Activated T-helper 17 cell treated with anti-CD3 and anti-CD28 coated beads, Interleukin-2, amount 50 U/mL, for 72 hours (primary cell): ENCODE measurements at places on chromosomes 2 and 18. TPM values are rescaled to one million over a fixed set of nuclear protein-coding genes. Genes with fewer than 3 reads are reported as not detected.
A peak's percentile ranks its signal among the peaks of the same experiment; 100 is the strongest.

DNA sequence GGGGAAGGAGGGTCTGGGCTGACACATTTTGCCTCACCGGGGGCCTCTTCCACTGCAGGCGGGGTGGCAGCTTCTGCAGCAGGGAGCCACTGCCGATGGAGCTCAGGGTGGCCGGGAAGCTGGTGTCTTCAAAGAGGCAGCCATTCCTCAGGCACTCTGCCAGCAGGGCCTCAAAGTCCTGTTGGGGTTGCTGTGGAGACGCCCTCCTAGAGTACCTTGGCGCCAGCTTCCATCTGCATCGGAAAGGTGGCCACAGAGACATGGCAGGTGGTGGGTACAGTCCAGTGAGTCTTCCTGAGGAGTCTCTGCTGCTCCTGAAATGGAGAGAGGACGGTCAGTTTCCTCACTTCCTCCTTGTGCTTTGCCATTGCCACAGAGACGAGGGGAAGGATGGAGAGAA is 12.1 kb downstream of the CAPN14 start:
- ATAC-seq = no peak

DNA sequence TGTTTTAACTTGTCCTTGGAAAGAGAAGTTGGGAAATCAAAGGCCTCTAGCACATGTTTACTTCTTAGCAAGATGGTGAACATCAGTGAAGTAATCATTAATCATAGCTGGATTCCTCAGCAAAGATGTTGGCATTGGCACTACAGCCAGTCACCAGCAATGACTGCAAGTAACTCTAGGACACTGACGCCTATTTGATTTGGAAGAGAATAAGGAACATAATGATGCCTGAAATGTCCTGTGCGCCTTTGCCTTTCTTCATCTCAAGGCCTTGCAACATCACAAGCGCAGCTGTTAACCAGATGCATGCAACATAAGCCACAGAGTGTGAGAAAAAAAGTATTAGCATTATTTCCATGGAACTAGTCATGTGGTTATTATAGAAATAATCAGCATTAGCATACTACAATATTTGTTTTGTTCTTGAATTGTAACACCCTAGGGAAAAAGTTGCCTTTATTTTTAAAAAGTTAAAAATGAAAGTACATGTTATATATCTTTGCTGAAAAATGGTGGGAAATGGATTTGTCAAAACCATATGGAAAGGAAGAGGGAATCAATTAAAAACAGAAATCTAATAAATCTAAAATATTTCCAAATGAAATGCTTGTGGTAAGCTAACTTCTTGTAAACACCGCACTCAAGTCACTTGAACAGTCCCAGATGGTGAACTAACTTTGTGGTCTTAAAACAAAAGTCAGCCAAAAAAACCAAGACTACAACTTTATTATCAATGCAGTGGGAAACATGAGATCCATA is 55.6 kb downstream of the THADA start:
- no peak for ATAC-seq

DNA sequence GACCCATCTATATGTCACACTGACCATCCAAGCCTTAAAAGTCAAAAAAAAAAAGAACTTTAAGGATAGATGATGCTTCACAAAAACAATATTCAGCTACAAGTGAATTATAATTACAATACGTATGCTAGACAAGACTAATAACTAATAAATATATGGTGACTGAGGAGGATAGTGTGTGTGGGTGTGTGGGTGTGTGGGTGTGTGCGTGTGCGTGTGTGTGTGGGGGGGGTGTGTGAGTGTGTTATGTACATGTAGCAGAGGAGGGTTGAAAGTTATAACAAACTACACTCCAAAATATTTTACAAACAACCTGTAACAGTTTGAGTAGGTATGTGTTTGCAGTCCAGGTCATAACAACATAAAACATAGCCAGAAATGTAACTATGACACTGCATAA is 159.2 kb upstream of the RBBP8 start:
- no peak for ATAC-seq

DNA sequence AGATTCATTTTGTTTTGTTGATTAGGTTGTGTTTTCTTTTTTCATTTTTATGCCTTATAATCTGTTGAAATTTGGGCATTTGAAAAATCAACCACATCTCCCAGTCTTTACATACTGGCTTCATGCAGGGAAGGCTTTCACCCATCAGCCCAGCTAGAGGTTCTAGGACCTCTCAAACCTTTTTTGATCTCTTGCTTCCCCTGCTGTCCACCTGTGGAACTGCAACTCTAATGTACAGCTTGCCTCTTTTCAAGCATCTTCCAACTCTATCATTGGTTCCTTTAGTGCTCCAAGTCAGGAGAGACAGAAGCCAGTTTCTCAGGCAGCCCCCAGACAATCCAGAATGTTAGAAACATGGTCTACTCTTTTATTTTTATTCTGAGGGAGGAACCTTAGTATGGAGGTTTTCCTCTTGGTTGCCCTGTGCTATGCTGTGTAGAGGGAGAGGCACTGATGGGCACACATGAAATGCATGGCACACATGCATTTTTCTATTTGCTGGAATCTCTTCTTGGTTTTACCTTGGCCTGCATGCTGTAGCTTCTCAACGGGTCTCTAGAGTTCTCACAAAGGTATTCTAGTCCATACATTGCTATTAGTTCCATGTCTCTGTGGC is 107.2 kb upstream of the L3MBTL4 start:
- ATAC-seq = no peak

DNA sequence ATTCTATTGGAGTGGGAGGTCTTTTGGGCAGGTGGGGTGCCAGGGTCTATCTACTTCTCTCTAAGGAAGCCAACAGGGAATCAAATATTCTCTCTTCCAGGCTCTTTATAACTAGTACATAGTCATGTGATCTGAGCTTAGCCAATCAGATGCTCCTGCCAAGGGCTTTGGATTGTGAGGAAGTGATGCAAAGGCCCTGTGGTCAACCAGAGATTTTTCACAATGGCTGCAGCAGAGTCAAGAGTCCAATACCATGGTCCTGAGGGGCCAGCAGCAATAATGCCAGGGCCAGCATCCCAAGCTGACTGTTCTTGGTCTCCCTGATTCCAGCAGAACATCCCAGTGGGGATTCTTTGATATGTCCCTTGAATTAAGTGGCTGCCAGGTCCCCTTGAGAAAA is 8.4 kb upstream of the C2orf72 start:
- no peak for ATAC-seq

DNA sequence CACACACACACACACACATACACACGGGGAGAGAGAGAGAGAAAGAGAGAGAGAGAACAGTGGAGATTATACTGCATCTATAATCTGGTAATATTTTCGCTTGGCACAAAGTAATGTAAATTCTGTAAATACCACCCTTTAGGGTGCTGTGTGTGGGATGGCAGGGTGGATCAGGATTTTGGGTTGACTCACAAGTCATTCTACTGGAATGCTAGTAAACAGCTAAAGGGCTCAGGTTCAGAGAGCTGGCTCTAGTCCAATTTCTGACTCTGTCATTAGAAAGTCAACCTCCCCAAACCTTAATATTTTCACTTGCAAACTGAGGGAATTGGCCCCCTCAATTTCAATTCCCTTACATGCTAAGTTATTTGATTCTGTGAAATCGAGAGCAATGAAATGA is 308.3 kb downstream of the TSN start:
- no peak for ATAC-seq

DNA sequence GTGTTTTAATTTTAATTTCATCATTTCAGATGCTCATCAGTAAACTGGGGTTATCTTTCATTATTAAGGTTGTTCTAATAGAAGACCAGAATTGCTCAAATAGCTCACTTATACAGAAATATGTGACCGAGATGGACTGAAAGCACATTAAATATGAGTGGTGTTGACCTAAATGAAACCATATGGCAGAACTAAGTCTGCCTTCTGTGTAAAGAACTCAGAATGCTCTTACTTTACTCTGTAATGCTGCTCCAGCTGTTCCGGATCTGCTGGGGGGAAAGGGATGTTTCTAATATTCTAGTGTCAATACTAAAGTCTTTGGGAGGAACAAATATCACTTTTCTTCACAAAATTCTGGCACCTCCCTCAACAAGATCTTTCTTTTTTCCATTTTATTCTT is 131.0 kb downstream of the DPP4 start:
- ATAC-seq = no peak

DNA sequence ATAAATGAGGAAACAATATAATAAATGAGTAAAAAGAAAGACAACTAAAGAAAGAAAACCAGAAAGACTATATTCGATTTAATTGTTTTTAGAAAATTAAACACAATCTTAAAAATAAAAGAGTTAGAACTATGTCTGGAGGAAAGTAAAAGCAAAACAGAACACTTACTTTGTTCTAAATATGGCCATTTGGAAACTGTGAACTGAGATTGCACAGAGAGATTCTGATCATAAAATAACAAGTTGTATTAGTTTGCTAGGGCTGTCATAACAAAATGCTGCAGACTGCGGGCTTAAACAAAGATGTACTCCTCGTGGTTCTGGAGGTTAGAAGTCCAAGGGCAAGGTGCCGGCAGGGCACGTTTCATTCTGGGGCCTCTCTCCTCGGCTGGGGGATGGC is 128.1 kb upstream of the AQP4 start:
- no peak for ATAC-seq

The ATP6V1B1 gene
- total RNA-seq = not detected

- ATAC-seq = peak; percentile 35
Observed at GRCh38 chr2:216350214-216350791, 22.0 kb downstream of the MARCHF4 start.
